ENCODE measurements at places on chromosomes 1 and 21. TPM values are rescaled to one million over a fixed set of nuclear protein-coding genes. Genes with fewer than 3 reads are reported as not detected.
A peak's percentile ranks its signal among the peaks of the same experiment; 100 is the strongest.

Gene STUM
- total RNA-seq: 1.3 TPM

Gene AUNIP
- 24.1 TPM for total RNA-seq

Gene LCE1F
- total RNA-seq: not detected

Gene CFAP107
- not detected for total RNA-seq

- H3K27ac ChIP-seq: no peak overlapping the region
- H3K4me1 ChIP-seq: peaks cover 18% of the 10 kb centered on the region
- H3K27me3 ChIP-seq: no peaks in the 10 kb centered on the region
- H3K36me3 ChIP-seq: no peaks in the 10 kb centered on the region
- no peak overlapping the region for H3K4me3 ChIP-seq
- DNase-seq: no peak
These were observed 501.7 kb downstream of the NEGR1 start for GRCh38 chr1:71780681-71781080.

GRCh38 chr1:53482441-53483153 is 23.4 kb downstream of the DMRTB1 start:
- H3K4me1 ChIP-seq: no peaks in the 10 kb centered on the region
- no peak overlapping the region for H3K27ac ChIP-seq
- H3K36me3 ChIP-seq: no peaks in the 10 kb centered on the region
- H3K4me3 ChIP-seq: no peak overlapping the region

DNA sequence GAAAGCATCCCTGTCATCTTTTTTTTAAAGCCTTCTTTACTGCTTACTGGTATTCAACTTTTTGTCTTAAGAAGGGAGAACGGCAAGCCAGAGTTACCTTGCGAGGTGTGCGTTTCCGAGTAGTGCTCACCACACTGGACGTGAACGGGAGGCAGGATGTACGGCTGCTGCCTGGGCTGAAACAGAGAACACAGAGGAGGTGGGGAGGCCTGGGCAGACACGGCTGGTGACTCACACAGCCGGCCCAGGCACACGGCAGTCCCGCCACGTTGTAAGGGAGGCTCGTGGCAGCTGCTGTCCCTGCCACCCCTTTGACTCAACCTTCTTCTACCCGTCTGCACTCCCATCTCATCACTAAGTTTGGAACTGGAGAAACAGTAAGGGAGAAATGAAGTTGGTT is 105.8 kb downstream of the SMYD2 start:
- H3K27me3 ChIP-seq: no peaks in the 10 kb centered on the region
- no peak overlapping the region for H3K27ac ChIP-seq
- peaks cover 4% of the 10 kb centered on the region for H3K4me1 ChIP-seq
- no peak overlapping the region for H3K4me3 ChIP-seq
- peaks cover 12% of the 10 kb centered on the region for H3K36me3 ChIP-seq

- no peak overlapping the region for H3K4me3 ChIP-seq
- peak; percentile 88 for DNase-seq
- no peaks in the 10 kb centered on the region for H3K27me3 ChIP-seq
- no peaks in the 10 kb centered on the region for H3K36me3 ChIP-seq
- no peaks in the 10 kb centered on the region for H3K4me1 ChIP-seq
- H3K27ac ChIP-seq: no peak overlapping the region
These were observed 114.4 kb downstream of the DMRTA2 start for GRCh38 chr1:50308878-50309277.

- no peak overlapping the region for H3K4me3 ChIP-seq
- H3K27me3 ChIP-seq: no peaks in the 10 kb centered on the region
- peaks cover 32% of the 10 kb centered on the region for H3K4me1 ChIP-seq
- no peak overlapping the region for H3K27ac ChIP-seq
- no peaks in the 10 kb centered on the region for H3K36me3 ChIP-seq
These were observed 44.7 kb upstream of the GOLT1A start for GRCh38 chr1:204258213-204259115.

- no peak overlapping the region for H3K4me3 ChIP-seq
- no peak overlapping the region for H3K27ac ChIP-seq
- H3K27me3 ChIP-seq: no peaks in the 10 kb centered on the region
- H3K4me1 ChIP-seq: no peaks in the 10 kb centered on the region
These were observed 142.1 kb upstream of the ZBTB40 start for GRCh38 chr1:22309572-22309971.

DNA sequence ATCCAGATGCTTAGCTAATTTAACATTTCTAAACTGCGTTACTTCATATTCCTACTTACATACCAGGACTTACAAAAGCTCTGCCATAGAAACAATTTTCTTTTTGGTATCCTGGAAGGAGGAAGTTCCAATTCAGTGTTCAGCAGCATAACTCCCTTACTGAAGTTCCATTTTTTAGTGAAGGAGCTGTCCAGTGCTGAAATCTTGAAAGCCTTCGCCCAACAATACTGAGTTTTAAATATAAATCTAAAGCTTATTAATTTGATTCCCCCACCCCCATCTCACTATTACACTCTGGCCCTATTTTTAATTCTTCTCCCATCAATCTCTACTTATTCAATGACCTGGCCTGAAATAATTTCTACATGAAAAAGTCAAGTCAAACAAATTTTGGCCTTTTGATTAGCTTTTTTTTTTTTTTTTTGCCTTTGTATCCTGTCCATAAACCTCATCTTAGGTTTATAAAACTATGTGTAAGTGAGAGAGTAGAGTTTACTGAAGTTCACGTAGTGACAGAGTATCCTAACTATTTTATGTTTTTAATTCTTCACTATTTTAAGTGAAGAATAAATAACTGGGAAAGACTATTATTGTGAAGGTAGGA is 323.0 kb upstream of the PLD5 start:
- no peaks in the 10 kb centered on the region for H3K27me3 ChIP-seq
- no peaks in the 10 kb centered on the region for H3K4me1 ChIP-seq
- DNase-seq: peak; percentile 63
- H3K27ac ChIP-seq: no peak overlapping the region

DNA sequence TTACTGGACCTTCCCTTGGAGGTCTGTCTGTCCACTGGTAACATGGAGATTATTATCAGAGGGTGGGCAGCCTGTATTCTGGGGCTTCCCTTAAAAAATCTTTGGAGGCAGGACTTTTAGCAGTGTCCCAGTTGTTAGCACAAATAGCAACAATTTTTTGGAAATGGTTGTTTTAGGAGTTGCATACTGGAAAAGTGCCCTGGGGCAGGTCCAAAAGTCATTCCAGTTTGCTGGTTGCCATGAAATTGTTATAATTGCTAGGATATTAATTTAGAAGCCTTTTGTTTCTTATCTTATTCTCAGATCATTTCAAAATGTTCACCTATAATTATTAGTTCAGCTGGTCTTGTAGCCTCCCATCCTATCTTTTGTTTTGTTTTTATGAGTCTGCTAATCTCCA is 71.0 kb downstream of the PTGS2 start:
- no peak for DNase-seq
- no peaks in the 10 kb centered on the region for H3K36me3 ChIP-seq
- no peak overlapping the region for H3K4me3 ChIP-seq
- H3K4me1 ChIP-seq: no peaks in the 10 kb centered on the region
- H3K27ac ChIP-seq: no peak overlapping the region
- no peaks in the 10 kb centered on the region for H3K27me3 ChIP-seq

DNA sequence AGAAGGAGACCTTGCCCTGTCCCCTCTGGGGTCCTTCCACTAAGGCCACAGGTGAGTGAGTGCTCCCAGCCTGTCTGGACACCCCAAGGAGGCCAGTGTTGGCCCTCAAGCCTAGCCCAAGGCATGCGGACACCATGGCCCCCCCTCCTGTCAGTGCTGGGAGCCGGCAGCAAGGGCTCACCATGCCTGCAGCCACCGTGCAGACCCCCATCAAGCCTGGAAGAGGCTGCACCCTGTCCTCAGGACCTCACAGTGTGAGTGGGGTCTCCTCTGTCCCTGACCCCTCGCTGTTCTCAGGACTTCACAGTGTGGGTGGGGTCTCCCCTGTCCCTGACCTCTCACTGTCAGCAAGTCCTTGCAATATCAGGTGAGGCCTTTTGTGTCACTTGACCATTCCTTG is 33.2 kb upstream of the PRSS38 start:
- no peaks in the 10 kb centered on the region for H3K4me1 ChIP-seq
- H3K27me3 ChIP-seq: peaks cover 17% of the 10 kb centered on the region
- no peak overlapping the region for H3K27ac ChIP-seq
- no peak for DNase-seq

- no peak overlapping the region for H3K4me3 ChIP-seq
- H3K27me3 ChIP-seq: no peaks in the 10 kb centered on the region
- H3K36me3 ChIP-seq: no peaks in the 10 kb centered on the region
- no peak for DNase-seq
These were observed 115.7 kb upstream of the IPO9 start for GRCh38 chr1:201713086-201713810.

GRCh38 chr1:228208831-228209551 is 1.1 kb downstream of the OBSCN start:
- H3K4me1 ChIP-seq: no peaks in the 10 kb centered on the region
- peaks cover 35% of the 10 kb centered on the region for H3K27me3 ChIP-seq
- no peak overlapping the region for H3K4me3 ChIP-seq
- DNase-seq: no peak
- no peak overlapping the region for H3K27ac ChIP-seq

DNA sequence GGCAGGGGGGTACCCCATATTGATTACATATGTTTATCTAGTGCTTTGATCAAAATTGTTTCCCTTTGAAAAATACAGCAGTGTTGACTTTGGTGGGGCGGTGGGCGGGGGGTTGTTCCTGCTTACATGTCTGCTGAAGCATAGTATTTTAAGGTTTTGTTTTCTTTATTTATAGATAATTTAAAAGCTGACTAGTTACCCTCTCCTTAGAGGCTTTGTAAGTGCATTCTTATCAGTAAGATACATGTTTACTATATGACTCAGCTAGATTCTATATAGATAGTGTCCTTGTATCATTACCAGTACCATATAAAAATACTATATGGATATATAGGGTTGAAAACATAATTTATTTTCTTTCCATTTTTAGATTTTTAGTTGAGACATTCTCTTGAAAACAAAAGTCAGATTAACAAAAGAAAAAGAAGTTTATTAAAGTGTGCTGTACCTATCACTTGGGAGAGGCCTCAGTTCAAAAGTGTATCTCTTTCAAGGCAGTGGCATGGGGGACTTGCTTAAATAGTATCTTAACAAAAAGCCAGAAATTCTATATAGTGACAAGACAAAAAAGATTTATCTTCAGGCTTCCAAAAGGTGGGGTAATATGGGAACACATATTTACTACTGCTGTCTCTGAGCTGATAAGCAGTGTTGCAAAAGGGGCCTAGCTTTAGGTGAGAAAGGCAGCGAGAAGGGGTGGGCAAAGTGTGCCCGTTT is 79.0 kb downstream of the HS2ST1 start:
- H3K4me1 ChIP-seq: peaks cover 14% of the 10 kb centered on the region
- DNase-seq: no peak
- H3K27me3 ChIP-seq: no peaks in the 10 kb centered on the region
- no peak overlapping the region for H3K27ac ChIP-seq
- H3K4me3 ChIP-seq: no peak overlapping the region

- no peak overlapping the region for H3K4me3 ChIP-seq
- H3K36me3 ChIP-seq: no peaks in the 10 kb centered on the region
- no peak for DNase-seq
- no peak overlapping the region for H3K27ac ChIP-seq
- no peaks in the 10 kb centered on the region for H3K4me1 ChIP-seq
These were observed 42.8 kb upstream of the RD3 start for GRCh38 chr1:211534545-211535291.

DNA sequence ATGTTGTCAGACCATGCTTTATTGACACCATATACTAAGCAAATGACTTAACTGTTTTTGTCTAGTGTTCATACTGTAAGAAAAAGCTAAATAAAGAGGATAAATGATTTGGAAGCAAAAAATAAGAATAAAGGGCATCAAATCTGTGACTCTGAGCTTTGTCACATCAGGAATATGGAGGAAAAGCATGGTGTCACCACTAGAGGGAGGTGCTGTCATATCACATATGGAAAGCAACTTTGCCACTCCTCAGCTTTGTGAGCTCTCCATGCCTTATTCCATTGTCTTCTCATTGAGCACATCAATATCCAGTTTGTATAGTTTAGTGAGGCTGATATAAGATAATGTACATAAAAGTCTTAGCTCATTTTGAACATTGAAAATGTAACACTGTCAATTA is 20.8 kb upstream of the GBP1 start:
- H3K36me3 ChIP-seq: no peaks in the 10 kb centered on the region
- H3K27ac ChIP-seq: no peak overlapping the region
- H3K27me3 ChIP-seq: no peaks in the 10 kb centered on the region
- no peak overlapping the region for H3K4me3 ChIP-seq
- peaks cover 5% of the 10 kb centered on the region for H3K4me1 ChIP-seq

GRCh38 chr1:90834354-90834885 is 117.3 kb upstream of the BARHL2 start:
- no peak overlapping the region for H3K27ac ChIP-seq
- peak overlapping the region; percentile 53 for H3K4me3 ChIP-seq

- peaks cover 91% of the 10 kb centered on the region for H3K27me3 ChIP-seq
- H3K4me1 ChIP-seq: peaks cover 30% of the 10 kb centered on the region
- no peak for DNase-seq
- H3K4me3 ChIP-seq: peak overlapping the region; percentile 82
These were observed 21.5 kb upstream of the RNF187 start for GRCh38 chr1:228465571-228466146.

DNA sequence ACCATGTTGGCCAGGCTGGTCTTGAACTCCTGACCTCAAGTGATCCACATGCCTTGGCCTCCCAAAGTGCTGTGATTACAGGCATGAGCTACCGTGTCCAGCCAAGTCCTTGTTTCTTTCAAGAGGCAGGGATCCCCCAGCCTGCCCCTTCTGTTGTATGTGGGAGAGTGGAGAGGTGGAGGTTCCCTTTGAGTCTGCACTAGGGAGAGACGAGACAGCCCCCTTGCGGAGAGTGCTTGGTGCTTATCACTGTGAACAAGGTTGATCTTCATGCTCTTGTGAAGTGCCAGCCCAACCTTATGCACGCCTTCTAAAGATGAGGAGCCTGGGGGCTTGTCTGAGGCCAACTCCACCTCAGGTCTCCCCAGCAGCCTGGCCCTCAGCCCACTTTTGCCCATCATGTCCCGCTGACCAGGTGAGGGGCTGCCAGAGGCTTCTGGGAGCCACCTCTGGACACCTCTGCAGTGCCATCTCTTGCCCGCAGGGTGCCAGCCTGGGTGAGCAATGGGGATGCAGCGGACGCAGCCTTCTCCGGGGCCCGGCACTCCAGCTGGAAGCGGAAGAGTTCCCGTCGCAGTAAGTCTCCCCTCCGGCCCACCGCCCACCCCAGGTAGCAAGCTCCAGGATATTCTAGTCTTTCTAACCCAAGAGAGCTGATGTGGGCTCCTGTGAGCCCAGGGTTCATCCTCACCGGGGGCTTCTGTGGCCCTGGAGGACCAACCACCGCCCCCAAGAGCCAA is 62.3 kb downstream of the ARHGEF10L start:
- H3K4me1 ChIP-seq: no peaks in the 10 kb centered on the region
- peak overlapping the region; percentile 55 for H3K27ac ChIP-seq
- peaks cover 3% of the 10 kb centered on the region for H3K36me3 ChIP-seq
- no peak overlapping the region for H3K4me3 ChIP-seq

- no peak overlapping the region for H3K4me3 ChIP-seq
- H3K27ac ChIP-seq: no peak overlapping the region
- no peak for DNase-seq
- H3K4me1 ChIP-seq: no peaks in the 10 kb centered on the region
- H3K36me3 ChIP-seq: no peaks in the 10 kb centered on the region
These were observed 20.8 kb downstream of the LRRC8B start for GRCh38 chr1:89545264-89546038.

- no peaks in the 10 kb centered on the region for H3K4me1 ChIP-seq
- H3K4me3 ChIP-seq: no peak overlapping the region
- H3K36me3 ChIP-seq: no peaks in the 10 kb centered on the region
- DNase-seq: no peak
These were observed 173.2 kb downstream of the COP1 start for GRCh38 chr1:176033881-176034280.
